ENCODE measurements at places on chromosomes 1 and 21.

DNA sequence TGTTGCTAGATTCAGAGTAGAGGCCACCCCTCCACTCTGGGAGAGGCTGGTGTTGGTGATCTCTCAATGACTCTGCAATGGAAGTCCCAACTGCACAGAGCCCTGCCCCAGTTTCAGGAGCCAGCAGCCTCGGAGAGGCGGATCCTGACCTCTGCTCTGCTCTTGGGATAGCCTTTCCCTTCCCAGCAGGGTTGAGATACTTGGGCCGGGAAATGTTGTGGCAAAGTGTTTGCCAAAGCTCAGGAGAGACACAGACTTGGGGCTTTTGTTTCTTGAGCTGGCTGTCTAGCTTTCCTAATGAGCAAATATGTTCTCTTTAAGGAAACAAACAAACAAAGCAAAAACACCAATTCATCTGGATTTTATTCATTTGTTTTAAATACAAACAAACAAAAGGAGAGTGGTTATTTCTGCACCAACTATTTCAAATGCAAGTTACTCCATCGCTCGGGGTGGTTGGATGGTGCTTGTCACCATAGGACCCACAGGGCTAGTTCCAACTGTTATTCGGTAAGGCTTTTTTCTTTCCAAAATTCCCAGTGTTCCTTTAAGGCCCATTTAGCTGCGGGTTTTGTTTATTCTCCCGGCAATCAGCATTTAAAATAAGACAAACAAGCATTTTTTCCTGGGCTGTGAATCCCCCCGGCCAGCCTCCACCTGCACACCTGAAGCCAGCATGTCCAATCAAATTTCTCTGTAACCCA, 193.9 kb upstream of the LMO4 start:
- DNase-seq, result no peak

- no peak for DNase-seq
These were observed 206.4 kb upstream of the RAB4A start for GRCh38 chr1:229064320-229065168.

DNA sequence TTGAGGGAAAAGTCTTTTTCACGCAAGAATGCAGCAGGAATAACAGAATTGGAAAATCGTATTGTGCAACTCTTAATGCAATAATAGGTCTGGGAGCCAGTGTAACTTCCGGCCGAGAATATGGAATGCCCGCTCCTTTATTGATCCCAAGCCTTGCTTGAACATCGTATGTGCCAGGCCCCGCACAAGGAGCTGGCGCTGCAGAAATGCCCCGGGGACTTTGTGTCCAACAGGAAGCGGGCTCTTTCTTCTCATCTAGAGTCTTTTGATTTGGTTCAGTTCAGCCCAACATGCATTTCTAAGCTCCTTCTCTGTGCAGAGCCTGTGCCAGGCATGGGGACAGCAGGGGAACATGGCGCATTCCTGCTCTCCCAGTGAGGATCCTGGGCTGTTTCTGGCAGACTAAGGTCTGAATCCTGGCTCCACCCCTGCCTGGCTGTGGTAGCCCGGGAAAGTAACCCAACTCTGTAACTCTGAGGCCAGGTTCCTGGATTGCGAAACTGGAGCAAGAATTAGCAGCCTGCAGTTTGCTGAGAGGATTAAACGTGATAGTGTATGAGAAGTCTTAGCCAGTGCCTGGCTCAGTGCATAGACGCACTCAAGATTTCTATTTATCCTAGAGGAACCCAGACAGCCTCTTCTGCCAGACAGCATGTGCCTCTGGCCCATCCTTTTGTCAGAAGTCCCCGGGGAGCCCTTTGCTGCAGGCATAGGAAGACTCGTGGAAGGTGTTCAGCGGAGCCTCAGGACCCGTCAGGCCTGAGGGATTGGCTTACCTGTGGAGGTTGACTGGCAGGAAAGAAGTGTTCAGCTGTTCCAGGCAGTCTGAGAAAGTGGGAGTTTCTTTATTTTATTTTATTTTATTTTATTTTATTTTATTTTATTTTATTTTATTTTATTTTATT, 987 bp upstream of the CDCP2 start:
- DNase-seq, result peak; percentile 29

DNA sequence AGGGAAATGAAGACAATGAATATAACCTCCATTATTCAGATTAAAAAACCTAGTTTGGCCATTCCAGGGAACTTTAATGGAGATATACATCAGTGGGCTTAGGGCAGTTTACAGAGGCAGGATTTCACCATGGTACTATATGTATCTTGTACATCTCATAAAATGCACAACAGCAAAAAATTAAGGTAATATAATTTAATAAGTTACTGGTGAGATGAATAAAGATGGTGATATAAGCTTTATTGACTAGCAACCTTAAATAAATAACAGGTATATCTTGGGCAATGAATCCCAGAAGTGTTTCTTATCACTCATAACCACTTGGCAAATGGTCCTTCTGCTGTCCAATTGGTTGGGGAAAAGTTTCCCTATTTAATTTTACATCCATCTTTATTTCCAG, 29.0 kb downstream of the XCL1 start:
- DNase-seq, result no peak

DNA sequence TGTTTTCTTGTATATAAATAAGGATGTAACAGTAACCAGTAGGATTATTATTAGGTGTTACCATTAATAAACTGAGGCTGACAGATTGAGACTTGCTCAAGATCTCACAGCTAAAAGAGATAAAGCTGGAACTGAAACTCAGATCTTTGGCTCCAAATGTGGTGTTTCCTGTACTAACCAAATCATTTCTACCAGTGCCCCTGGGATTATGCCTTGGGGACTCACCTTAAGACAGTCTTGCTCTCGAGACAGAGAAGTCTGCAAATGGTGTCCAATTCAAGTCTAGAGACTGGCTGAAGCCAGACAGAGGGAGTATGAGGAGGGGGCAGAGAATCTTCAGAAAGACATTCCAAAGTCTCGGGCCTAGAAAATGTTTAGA, 593 bp upstream of the CD53 start:
- no peak for DNase-seq

GRCh38 chr21:26227130-26227529, 56.6 kb upstream of the APP start:
- DNase-seq, result no peak

DNA sequence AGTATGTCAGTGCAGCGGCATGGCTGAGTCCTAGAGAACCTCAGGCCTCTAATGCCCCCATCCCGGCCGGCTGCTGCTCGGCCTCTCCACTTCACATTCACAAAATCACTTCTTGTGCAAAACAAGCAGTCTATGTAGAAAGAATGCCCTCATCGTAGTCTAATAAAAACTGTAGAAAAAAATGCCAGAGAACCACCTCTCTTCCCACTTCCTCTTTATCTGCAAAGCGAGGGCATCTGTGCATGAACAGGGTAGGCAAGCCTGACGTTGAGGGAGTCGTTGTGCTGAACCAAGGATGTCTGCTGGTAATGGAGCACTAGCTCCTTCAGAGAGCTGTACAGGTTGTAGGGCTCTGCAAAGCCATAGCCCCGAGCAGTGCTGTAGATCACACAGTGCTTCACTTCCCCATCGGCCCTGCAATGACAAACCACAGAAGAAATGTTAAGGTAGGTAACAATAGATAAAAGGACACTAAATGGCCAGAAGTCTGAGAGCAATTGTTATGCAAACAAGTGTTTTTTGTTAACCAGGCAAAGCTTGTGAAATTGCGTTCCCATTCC, 88.9 kb downstream of the PIK3R3 start:
- DNase-seq, result no peak

DNA sequence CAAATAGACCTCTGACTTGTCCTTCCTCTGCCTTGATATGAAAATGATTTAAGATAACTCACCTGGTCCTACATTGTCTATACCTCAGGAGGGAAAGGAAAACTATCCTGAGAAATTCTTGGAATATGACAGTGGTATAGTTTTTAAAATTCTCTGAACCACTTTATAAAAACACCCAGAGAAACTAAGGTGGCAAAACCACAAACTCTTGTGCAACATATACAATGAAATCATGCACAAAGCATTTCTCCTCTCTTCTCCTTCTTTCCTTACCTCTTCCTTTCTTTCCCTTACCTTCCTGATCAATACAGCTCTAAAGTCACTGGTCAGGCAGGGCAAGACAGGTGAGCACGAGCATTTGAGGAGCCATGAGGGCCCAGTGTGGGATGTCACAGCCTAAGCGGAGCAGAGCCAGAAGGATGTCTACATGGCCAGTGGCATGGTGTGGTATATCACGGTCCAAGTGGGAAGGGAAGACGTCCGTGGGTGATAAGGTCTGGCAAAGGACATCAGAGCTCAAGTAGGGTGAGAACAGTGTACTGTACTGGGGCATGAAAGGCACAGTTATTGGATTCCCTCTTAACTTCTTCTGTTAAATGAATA, 543.3 kb downstream of the DPYD start:
- DNase-seq, result no peak

GRCh38 chr1:196115646-196116045, 492.6 kb downstream of the KCNT2 start:
- DNase-seq, result peak; percentile 37

DNA sequence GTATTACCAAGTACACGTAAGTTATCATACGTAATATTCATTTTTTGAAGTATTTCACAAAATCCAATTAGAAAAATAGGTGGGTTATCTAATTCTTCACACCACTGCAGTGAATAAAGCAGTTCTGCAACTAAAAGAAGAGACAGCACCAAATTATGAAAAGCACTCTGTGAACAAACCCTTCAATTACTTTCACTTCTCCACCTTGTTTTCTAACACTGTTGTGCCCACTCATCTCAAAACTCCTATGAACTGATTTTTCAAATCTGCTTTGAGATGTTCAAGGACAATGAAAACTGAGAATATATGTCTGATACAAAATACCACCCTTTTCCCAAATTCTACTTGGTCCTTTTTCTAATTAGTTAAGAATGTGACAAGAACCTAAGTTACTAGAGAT, 39.4 kb downstream of the LTN1 start:
- no peak for DNase-seq

GRCh38 chr1:202200669-202201068, 7.1 kb downstream of the LGR6 start:
- no peak for DNase-seq

GRCh38 chr21:38236232-38236631, 20.6 kb upstream of the KCNJ15 start:
- no peak for DNase-seq

- no peak for DNase-seq
These were observed 1727.2 kb downstream of the NCAM2 start for GRCh38 chr21:22725436-22725835.

DNA sequence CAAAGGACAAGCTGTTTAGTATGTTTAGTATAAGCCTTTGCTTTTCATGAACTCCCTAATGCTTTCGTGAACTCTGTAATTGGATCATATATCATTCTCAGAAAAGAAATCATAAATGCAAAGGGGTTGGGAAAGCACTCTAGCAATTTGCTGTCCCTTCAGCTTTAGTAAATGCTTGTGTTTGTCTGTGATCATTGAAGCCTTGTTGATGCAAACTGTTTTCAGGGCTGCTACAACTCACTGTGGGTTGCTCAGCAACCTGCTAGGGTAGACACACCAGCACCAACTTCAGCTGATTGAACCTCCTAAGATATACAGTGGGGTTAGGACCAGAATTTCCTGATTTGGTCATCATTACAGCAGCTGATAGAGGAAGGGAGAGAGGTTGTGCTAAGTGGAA, 95.0 kb downstream of the SGIP1 start:
- no peak for DNase-seq

DNA sequence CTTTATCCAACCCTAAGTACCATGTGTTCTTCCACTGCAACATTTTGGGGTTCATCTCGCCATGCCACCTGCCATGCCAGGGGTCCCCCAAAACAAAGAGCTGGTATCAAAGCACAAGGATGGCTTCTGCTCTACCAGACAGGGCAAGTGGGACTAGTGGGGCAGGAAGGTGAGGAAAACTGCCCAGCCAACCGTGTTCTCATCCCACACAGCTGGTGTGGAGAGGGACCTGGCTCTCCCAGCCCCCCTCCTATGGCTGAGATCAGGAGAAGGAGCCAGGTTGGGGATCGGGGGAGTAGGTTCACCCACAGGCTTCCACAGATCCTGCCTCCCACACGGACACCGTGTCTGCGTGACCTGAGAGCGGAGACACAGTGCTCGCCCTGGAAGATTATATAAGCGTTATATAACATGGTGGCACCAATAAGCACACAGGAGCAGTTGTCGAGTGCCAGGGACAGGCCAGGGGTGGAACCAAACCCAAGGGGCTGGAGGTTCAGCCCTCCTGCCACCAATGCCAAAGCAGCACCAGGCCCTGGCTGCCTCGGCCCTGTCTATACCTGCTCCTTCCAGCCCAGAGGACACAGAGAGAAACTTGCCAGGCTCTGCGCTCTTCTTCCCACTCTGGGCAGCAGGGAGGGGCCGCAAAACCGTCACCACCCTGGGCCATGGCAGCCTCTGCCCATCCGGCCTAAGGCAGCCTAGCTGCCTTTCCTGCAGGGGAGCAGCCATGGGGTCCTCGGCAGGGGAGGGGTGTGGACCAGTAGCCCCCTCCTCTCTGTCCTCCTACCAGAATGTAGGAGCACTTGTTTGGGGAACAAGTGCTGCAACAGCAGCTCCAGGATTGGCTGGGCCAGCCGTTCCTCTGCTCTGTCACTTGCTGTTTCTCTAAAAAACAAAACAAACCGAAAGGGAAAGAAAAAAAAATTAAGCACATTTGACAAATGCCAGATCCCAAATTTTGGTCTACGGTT, 43.5 kb downstream of the CD34 start:
- DNase-seq, result no peak

GRCh38 chr1:165891111-165891860, 63.9 kb downstream of the UCK2 start:
- no peak for DNase-seq

DNA sequence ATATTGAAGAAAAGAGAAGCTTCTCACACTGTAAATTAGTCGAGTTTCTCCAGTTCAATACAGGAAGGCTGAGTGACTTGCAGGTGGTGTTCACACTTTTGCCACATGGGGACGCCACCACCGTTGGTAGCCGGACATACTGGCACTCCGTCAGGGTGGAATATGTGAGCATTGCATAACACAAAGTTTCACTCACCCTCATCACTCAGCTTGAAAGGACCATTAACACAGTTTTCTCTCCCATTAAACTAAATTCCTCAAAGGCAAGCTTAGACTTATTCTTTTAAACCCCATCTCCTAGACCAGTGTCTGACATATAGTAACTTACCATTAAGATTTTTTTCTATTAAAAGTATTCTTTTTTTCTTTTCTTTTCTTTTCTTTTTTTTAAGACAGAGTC, 105.3 kb upstream of the SERBP1 start:
- DNase-seq, result peak; percentile 58

DNA sequence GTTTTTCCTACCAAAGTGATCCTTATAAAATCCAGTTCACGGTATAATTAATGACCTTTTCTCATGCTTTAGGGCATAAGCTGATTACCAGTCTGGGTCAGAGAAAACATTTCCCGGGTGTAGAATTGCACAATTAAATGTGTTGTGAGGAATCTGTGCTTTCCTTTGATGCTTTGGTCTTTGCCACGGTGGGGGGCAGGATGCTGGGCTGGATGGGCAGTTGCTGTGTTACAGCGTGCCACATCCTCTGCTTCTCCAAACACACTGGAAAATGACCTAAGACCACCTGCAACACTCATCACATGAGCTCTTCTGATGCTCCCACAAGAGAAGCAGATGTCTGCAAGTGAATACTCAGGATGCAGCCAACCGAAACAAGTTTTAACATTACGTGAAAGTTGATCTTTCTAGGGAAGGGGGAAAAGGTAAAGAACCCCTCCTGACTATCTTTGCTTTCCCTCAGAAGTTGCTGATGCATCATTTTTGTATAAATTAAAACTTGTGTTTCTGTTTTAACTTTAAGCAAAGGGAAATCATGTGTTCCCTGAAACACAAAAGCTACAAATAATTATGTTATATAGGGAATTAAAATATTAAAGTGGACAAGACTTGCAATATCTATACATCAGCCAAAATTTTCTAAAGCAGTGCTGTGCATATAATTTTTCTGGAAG, 515.3 kb upstream of the NR5A2 start:
- peak; percentile 85 for DNase-seq

- DNase-seq, result no peak
These were observed 494.5 kb upstream of the B3GALT2 start for GRCh38 chr1:193680924-193681316.

All from kidney epithelial cell (primary cell).